Natural killer cell treated with Interleukin-12 subunit alpha and Interleukin-12 subunit beta and Interleukin-15 and Interleukin-18, amount 100 ng/mL, for 72 hours (primary cell): ENCODE measurements at places on chromosomes 16 and 17. TPM values are rescaled to one million over a fixed set of nuclear protein-coding genes. Genes with fewer than 3 reads are reported as not detected.

Gene GAS2L2
- not detected for total RNA-seq

Gene KLHDC4
- 188 TPM for total RNA-seq

GRCh38 chr17:11852912-11853311, 144.4 kb downstream of the ZNF18 start:
- DNase-seq: no peak

GRCh38 chr17:80168371-80168770, 1.5 kb upstream of the CARD14 start:
- no peak for DNase-seq
